ENCODE measurements at places on chromosomes 13 and 19. TPM values are rescaled to one million over a fixed set of nuclear protein-coding genes. Genes with fewer than 3 reads are reported as not detected.

Gene TTYH1
- total RNA-seq: not detected

Gene FGF21
- total RNA-seq: not detected

Gene FUT3
- not detected for total RNA-seq

Gene LYPD5
- not detected for total RNA-seq

Gene SLC8A2
- not detected for total RNA-seq

Gene BIVM
- total RNA-seq: 1.4 TPM

Gene LYL1
- total RNA-seq: not detected

Gene SDHAF1
- 40.4 TPM for total RNA-seq

Gene LIM2
- total RNA-seq: not detected

Gene PTPRS
- 47.4 TPM for total RNA-seq

Gene RNASEH2A
- total RNA-seq: 74.2 TPM

Gene POSTN
- total RNA-seq: 1.5 TPM

Gene PGLYRP1
- not detected for total RNA-seq

Gene PRTN3
- 0.72 TPM for total RNA-seq

Gene IGSF23
- total RNA-seq: not detected

Gene NCR1
- total RNA-seq: not detected

Gene NLRP4
- total RNA-seq: 4.7 TPM

All from H4 (cell line).